ENCODE measurements at places on chromosomes 1 and 21.

DNA sequence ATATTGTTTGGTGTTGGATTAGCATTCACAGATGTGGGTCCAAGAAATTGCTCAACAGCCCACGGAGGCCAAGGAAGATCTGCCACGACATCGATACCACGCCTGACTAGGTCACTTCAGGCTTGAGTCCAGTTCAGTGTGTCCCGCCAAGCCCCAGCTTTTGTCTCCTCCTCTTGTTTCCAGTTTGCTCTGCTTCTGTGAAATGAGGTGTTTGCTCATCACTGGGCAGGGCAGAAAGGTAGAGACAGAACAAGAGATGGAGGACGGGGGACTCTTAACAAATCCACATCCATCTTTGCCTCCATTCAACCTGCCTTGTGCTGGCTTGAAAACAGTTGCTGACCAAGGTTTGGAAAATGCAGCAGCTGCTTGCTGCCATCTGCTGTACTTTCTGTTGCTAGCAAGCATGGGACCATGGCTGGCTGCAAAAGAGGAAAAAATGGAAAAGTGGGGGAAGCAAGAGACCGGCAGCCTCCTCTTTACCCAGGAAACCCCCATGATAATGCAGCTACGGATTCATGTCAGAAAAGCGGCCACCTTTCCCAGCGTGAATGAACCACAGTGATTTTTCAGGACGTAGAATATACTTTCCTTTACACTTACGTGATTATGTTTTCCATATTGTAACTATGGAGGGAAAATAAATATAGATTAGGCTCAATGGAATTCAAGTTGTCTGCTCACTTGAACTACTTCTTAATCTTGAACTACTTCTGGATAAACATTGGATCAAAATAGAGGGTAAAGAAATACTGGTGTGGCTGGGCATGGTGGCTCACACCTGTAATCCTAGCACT lies 80.2 kb upstream of the GREM2 start:
- peak; percentile 55 for DNase-seq

GRCh38 chr1:109040989-109041620 lies 797 bp downstream of the WDR47 start:
- no peak for DNase-seq

DNA sequence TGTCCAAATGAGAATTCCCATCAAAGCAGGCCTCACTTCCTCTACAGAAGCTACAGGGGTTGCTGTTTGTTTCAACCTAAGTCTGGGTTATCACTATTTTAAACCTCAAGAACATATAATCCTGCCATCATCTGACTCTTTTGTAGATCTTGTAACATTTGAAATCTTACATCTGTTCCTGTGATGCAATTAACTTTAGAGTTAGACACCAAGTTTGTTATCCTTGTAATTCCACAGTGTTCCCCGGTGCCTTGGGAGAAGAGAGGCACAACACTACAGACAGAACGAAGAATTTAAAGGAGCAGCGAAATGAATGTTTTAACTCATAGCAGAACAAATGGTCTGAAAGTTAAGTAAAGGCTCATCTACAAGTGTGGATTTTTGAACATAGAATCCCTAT lies 116.1 kb downstream of the UCHL5 start:
- DNase-seq: no peak

GRCh38 chr1:163875927-163876320 lies 554.2 kb downstream of the NUF2 start:
- DNase-seq: peak; percentile 69

DNA sequence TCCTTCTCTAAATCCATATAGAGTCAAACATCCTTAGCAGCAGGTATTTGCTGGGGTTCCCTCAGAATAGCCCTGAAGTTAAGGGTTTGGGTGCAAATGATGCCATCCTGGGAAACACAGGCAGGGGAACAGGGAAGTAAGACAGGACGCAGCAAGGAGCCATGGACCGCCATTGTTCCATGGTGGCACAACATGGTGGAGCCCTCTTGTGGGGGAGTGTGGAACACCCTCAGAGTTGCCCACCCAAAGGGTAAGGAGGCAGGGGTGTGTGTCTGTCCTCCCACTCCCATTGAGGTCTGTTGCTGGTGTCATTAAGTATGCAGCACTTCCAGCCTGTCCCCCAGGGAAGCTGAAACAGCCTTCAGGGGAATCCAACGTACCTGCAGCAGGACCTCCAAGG lies 20.4 kb upstream of the RCAN1 start:
- no peak for DNase-seq

DNA sequence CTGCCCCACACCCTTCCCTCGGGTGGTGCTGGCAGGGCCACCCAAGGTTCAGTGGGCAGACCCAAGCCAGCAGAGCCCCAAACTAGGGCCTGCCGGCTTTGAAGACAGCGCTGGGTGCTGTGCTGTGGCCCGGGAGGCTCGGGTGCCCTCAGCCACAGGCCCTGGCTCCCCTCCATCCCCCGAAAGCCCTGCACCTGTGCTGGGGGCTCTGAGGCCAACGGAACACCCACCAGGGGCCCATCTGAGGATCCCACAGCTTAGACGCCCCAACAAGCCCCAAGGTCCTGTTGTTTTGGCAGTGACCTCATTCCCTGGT lies 8.6 kb downstream of the ITGB2 start:
- DNase-seq: no peak

- no peak for DNase-seq
Observed at GRCh38 chr21:17201741-17202260, 311.0 kb upstream of the CXADR start.

- DNase-seq: no peak
Observed at GRCh38 chr1:112934577-112934976, 21.4 kb downstream of the SLC16A1 start.

All from DMS153 (cell line).